CD8-positive, alpha-beta T cell (primary cell): ENCODE measurements at places on chromosomes 6 and 20.
A peak's percentile ranks its signal among the peaks of the same experiment; 100 is the strongest.

GRCh38 chr6:161917645-161918044 is 643.8 kb upstream of the AGPAT4 start:
- DNase-seq, result no peak

GRCh38 chr6:40244699-40245098 is 310.4 kb upstream of the MOCS1 start:
- no peak for DNase-seq

DNA sequence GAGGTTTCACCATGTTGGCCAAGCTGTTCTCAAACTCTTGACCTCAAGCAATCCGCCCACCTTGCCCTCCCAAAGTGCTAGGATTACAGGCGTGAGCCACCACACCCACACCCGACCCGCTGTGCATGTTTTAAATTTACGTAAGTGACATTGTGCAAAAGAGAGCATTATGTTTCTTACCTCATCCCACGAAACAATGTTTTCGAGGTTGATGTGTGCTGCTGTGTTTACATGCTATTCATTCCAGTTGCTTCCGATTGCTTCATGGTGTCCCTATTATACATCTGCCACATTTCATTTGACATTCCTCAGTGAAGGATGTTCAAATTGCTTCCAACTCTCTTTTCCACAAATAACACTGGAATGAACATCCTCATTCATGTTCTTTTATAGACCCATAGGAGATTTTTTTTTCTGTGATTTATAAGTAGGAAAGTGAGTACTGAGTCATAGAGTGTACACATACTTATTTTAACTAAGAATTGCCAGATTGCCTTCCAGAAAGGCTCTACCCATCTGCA is 403.9 kb upstream of the JARID2 start:
- DNase-seq, result no peak

DNA sequence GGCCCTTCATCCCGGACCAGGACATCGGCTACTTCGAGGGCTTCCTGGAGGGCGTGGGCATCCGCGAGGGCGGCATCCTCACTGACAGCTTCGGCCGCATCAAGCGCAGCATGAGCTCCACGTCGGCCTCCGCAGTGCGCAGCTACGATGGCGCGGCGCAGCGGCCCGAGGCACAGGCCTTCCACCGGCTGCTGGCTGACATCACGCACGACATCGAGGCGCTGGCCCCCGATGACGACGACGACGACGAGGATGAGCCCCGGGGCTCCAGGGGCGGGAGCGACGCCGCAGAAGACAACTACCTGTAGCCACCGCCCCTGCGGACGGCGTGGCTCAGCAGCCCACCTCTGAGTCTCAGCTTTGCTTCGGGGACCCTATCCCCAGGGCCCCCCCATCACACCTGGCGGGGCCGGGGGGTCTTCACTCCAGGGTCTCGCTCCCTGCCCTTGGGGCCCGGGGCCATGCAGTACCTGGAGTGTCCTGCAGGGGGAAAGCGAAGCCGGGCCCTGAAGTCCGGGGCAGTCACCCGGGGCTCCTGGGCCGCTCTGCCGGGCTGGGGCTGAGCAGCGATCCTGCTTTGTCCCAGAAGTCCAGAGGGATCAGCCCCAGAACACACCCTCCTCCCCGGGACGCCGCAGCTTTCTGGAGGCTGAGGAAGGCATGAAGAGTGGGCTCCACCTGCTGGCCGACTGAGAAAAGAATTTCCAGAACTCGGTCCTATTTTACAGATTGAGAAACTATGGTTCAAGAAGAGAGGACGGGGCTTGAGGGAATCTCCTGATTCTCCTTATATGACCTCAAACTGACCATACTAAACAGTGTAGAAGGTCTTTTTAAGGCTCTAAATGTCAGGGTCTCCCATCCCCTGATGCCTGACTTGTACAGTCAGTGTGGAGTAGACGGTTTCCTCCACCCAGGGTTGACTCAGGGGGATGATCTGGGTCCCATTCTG is 20.8 kb upstream of the HCK start:
- peak; percentile 54 for DNase-seq

- no peak for DNase-seq
Measured at GRCh38 chr6:169677096-169677495, 24.7 kb downstream of the WDR27 start.

DNA sequence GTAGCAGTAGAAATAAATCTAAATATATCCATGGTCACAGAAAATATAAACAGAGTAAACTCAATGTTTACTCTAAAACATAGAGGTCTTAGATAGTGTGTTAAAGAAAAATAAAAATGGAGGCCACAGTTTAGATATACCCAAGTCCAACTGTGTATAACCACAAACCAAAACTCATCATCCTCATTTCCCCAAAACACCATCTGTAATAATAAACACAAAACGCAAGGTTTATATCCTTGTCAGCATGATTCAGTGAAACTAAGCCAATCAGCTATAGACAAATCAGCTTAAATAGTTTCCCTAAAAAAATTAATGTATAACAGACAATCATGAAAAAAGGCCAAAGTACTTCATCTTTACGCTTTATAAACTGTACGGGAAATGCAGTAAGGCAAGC is 2.7 kb upstream of the HACE1 start:
- DNase-seq, result no peak

- DNase-seq, result no peak
Measured at GRCh38 chr6:165766457-165766856, 103.4 kb upstream of the PDE10A start.

DNA sequence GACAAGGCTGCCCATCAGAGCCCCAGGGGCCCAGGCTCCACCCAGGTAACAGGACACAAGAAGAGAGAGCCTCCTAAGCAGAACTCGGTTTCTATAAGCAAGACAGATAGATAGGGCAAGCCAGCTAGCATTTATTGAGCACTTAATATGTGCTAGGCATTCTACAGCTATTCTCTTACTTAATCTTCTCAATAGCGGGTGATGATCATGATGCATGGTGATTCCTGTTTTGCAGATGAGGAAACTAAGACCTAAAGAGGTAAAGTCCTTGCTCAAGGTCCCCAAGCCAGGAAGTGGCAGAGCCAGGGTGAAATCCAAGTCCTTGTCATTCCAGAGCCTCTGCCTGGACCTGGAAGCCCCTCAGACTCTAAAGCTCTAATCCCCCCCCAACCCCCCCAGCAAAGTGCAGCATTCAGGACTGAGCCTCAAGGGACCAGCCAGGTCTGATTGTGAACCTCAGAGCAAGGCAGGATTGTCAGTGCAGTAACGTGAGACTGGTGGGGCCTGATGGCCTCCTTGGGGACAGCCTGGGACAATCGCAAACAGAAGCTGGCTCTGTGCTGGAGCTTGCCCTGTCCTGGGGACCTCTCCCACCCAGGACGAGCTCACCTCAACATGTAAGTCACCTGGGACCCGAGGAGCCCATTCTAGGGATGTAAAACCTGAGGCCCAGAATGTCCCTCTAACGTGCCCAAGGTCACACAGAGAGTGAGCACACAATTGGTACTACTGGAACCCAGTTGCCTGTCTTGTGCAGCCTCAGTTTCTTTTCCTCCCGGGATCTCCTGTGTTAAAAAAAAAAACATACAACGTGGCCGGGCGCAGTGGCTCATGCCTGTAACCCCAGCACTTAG is 48.4 kb upstream of the PTGIS start:
- DNase-seq, result no peak

- no peak for DNase-seq
Measured at GRCh38 chr6:48798296-48798695, 664.8 kb downstream of the MMUT start.

- no peak for DNase-seq
Measured at GRCh38 chr6:107645740-107646139, 155.8 kb downstream of the SOBP start.

DNA sequence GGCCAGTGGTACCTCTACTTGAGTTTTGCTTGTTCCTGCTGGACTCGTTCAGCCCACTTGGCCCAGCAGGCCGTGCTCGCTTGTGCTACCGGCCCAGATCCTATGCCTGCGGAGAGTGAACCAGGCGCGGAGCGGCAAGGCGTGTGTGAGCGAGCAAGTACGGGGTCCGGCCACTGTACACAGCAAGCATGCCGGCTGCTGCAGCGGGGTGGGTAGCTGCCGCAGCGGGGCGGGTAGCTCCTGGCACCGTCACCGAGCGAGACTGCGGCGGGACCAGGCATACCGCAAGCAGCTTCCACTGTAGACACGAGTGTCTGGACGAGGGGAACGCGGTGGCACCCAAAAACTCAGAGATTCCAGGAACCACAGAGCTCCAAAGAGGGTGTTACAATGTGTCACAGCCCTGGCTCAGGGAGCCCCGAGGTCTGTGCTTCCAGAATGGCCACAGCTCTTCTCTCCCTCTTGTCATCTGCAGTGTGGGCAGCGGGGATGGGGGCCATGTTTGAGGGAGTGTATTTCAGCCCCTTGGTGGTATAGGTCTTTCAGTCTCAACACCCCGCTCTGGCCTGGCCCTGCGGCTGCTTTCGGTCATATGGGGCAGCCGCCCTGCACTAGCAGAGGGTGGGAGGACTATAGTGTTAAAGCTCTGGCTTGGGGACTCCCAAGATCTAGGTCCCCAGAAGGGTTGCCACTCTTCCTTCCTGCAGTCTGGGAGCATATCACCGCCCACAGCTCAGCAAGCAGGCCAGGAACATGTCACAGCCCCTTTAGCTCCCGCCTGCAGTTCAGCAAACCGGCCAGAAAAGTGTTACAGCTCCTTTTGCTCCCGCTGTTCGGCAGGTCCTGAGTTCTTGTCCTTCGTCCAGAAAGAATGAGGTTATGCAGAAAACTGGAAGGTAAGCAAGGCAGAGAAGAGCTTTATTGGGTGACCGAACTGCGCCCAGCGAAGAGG is 6.1 kb upstream of the RWDD1 start:
- no peak for DNase-seq

DNA sequence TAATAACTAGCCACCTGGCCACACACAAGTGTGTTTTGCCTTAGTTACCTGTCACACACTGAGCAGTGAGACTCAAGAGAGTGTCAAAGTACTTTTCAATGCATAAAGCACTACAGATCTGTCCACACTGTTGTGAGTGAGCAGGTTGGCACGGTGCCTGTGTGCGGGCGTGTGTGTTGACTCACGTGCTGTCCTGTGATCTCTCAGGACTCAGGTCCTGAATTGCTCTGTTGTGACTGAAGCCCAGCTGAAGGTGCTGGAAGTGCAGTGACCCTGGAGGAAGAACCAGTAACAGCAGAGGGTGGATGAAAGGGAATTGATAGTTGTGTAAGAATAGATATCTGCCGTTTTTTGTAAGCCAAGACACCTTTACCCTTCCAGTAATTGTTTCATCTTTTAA is 18.3 kb downstream of the SLC16A10 start:
- DNase-seq, result peak; percentile 9

DNA sequence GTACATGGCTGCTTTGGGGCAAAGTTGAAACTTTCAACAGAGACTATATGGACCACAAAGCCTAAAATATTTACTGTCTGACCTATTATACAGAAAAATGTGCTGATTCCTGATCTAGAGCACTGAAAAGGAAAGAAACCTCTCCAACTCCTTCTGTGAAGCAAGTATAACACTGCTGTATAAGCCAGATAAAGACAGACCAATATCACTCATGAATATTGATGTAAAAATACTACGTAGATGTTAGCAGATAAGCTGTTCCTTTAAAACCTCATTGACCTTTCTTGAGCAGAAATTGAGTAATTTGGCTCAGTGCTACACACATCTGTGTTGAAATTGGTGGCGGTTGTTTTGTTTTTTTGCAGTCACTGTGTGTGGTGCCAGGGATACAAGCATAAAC is 69.9 kb upstream of the HDAC2 start:
- DNase-seq, result no peak

DNA sequence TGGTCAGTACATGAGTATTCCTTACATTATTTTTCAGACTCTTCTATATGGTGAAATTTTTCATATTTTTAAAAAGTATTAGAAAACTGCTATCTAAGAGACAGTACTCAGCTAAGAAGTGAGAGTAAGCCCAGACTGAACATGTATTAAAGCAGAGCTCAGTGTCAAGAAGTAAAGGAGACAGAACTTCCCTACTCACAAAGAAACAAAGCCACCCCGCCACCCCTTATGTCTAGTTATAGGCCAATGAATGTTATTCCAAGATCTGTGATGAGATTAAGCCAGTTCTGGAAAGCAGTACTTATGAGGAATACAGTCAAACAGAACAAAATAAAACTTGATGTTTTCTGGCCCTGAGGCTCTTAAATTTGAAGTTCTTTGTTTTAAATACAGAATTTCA is 114.5 kb downstream of the RNGTT start:
- DNase-seq, result no peak

DNA sequence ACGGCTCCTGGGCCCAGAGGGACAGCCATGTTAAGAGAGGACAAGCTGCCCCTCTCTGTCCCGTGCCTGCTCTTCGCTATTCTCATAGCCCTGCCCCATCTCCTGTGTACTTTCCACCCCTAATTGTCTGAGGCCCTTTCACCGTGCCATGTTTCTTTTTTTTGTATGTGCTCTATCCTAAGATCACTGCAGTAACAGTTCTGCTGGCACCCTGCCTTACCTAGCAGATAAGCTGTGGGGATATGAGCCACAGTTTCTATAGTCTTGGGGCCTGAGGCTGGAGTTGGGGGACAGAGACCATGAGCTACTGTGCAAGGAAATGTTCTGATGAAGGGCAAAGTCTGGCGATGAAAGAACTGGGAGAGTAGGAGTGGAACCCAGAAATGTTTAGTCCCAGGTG is 269.5 kb upstream of the CITED2 start:
- no peak for DNase-seq

DNA sequence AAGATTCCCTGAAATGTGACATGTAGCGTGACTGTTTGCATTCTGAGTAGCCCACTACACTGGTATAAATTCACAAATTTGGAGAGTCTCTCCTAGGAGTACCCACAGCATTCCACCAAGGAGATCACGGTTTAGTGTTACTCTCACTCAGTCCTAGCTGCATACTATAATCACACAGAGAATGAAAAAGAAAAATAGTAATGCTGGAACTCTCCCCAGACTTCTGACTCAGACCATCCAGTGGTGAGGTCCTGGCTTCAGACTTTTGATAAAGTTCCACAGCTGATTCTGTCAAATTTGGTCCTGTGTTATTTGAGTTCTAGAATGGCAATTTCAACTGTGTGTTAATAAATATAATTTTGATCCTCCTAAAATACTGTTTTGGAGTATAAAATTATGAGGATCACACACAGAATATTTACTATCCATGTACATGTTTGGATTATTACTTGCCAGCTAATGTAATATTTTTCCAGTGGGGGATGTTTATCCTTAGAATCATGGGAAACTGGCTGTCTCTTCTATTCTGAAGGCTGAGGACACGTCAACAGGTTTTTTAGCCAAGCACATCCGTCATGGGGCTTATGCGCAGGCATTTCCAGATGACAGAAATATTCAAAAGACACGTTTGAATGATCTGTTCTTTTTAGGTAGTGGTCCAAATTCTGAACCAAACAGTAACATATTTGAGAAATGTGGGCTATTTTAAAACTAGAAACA is 5.1 kb upstream of the KIAA0408 start:
- DNase-seq, result no peak

GRCh38 chr6:41801380-41801779 is 13.9 kb downstream of the TOMM6 start:
- no peak for DNase-seq
